Large intestine (tissue), 12 donors: ENCODE measurements at places on chromosomes 12 and 14. TPM values are rescaled to one million over a fixed set of nuclear protein-coding genes. Genes with fewer than 3 reads are reported as not detected.

The KRT71 gene
- 0.04 TPM for polyA plus RNA-seq

The PDZRN4 gene
- 3.2 TPM for polyA plus RNA-seq

The SLC6A13 gene
- 0.28 TPM for polyA plus RNA-seq

The GPR68 gene
- 2.9 TPM for polyA plus RNA-seq

The CLEC2D gene
- 9.9 TPM for polyA plus RNA-seq

The CD27 gene
- 1.6 TPM for polyA plus RNA-seq

The ABHD12B gene
- 0.52 TPM for polyA plus RNA-seq

The TPH2 gene
- 0.04 TPM for polyA plus RNA-seq

- DNase-seq = no peak
These were observed 143.8 kb downstream of the ADGRD1 start for GRCh38 chr12:131097202-131098177.

GRCh38 chr12:125651625-125652024 lies 586.4 kb downstream of the AACS start:
- no peak for DNase-seq

DNA sequence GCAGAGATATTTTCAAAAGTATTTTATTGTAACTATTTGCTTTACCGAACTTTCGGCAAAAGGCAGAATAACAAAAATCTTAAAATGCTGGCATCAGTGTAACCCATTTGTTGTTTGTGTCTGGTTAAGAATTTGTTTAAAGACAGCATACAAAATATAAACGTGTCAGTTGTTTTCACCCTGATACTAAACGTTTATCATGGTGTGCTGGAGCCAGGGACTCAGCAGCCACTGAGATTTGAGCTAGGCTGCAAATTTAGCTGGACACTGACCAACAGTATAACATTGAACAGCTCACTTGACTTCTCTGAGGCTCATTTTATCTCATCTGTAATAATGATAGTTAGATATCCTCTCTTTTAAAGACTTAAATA lies 183.7 kb downstream of the TMTC3 start:
- no peak for DNase-seq

GRCh38 chr12:88035907-88036289 lies 6.7 kb upstream of the C12orf50 start:
- no peak for DNase-seq

GRCh38 chr12:111585690-111586089 lies 13.4 kb downstream of the ATXN2 start:
- DNase-seq = no peak

- peak; percentile 54 for DNase-seq
These were observed 142.3 kb upstream of the TMCC3 start for GRCh38 chr12:94792693-94793092.

DNA sequence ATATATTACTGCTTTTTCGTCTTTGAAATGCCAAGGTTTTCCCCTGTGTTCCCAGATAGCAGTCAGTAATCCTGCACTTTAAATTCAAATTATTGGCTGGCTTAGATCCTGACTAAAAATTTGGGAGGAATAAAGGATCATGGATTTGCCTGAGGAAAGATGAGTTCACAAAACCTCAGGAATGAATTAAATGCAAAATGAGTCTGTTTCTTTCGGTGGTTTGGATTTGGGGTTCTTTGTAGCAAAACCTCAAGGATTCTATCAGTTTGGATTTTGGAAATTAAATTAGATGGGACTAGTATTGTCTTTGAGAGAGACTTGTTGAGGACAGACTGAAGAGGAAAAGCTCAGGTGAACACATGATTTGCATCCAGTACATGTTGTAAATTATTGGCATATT lies 36.1 kb downstream of the PPFIBP1 start:
- DNase-seq = no peak

DNA sequence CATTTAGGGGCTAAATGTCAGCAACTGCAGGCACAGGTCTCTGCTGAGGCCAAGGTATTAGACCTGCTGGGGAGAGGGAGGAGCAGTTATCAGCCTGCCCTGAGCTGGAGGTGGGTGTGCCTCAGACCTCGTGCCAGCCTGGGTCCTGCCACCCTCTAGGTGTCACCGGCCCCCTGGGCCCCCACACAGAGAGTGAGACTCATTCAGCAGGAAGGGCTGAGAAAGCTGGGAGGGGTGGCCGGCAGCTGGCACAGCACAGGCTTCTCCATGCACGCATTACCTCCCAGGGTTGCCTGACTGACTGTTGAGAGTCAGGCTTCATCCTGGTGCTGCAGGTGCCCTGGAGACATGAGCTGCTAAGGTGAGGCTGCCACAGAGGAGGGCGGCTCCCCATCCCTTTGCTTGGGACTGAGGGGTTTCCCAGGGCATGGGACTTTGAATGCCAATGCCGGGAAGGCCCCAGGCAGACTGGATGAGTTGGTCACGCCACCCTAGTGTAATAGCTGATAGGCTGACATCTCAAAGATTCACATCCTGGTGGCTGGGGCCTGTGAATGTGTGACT lies 75.3 kb upstream of the C14orf180 start:
- no peak for DNase-seq

- no peak for DNase-seq
These were observed 160.8 kb upstream of the SFSWAP start for GRCh38 chr12:131550121-131550520.

DNA sequence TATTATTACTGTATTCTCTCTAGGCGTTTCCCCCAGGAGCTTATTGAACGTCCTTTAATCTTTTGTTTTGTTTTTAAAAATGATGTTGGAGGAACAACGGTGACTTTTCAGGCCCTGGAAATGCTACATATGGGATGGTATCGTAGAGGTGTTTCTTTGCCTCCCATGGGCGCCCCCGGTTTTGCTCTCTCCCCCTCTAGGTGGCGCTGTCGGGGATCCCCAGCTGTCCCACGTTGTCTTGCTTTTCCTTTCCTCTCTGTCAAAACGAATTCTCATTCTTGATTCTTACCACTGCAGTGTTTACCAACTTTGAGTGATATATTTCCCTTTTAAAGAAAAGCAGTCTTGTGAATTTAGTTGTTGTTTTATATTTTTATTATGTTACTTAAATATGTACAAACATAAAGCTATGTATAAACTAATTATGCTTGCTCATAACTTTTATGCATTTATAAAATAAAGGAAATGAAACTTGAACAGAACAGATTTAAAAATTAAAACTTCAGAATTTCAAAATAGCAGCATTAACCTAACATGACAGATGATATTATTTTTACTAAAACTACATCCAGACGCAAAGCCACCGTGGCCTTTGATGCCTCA lies 171.9 kb downstream of the RGS6 start:
- no peak for DNase-seq

- no peak for DNase-seq
These were observed 1.5 kb upstream of the GPX2 start for GRCh38 chr14:64944041-64944440.

- DNase-seq = no peak
These were observed 95.5 kb downstream of the SLC6A15 start for GRCh38 chr12:84816916-84817695.

DNA sequence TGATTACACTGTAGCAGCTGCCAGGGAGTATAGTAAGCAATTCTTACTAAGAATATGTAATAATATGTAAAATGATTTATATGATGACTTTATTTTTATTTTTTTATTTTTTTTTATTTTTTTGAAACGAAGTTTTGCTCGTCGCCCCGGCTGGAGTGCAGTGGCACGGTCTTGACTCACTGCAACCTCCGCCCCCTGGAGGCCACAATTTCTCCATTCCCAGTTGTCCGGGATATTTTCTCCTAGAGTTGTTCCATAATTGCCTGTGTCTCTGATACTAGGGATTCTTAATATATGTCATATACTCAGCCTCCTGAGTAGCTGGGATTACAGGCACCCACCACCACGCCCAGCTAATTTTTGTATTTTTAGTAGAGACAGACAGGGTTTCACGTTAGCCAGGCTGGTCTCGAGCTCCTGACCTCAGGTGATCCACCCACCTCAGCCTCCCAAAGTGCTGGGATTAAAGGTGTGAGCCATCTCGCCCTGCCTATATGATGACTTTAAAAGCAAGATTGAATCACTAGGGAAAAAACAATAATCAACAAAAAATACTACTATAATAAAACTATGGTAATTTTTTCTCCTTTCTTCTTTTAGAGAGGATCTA lies 12.2 kb upstream of the ITPR2 start:
- DNase-seq = peak; percentile 31

DNA sequence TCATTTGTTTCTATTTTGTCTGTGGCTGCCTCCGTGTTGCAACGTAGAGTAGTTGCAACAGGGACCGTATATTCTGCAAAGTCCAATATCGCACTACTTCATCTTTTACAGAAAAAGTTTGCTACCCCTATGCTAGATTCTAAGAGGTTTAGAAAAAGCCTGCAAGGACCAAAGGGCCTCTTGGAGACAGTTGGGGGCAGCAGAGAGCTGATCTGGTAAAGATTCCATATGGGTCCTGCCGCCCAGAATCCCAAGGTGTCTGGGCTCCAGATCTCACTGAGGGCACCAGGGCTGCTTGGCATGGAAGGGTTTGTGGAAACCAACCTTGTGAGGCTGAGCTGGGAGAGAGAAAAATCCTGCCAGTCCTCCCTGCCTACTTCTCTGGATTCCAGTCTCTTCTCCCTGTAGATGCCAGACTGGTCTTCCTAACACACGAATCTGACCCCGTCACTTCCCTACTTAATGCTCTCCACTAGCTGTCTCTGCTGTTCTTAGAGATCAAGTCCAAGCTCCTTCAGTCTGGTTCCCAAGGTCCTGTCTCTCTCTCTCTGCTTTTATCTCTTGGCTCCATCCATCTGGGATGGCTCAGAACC lies 74.6 kb downstream of the GLRX5 start:
- no peak for DNase-seq

- no peak for DNase-seq
These were observed 243.7 kb downstream of the AKAP6 start for GRCh38 chr14:32572867-32573150.

DNA sequence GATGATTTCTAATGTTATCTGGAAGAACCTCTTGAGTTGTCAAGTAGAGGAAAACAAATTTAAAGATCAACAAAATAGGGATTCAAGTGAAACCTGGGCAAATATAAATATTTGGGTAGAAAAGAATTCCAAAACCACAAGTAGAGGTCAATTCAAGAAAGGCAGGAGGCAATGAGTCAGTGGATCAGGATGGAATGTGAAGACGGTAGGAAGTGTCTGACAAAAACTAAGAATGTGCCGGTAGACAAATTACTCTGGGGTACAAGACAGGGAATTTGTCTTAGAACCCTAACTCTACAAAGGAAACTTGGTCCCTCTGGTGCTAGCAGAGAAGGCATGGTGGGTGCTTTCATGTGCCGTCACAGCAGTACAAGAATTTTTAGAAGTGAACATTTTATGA lies 13.6 kb downstream of the ABCD2 start:
- DNase-seq = no peak

GRCh38 chr12:45621703-45622102 lies 107.8 kb upstream of the ARID2 start:
- DNase-seq = no peak

GRCh38 chr12:67546746-67547145 lies 101.8 kb upstream of the DYRK2 start:
- peak; percentile 77 for DNase-seq

DNA sequence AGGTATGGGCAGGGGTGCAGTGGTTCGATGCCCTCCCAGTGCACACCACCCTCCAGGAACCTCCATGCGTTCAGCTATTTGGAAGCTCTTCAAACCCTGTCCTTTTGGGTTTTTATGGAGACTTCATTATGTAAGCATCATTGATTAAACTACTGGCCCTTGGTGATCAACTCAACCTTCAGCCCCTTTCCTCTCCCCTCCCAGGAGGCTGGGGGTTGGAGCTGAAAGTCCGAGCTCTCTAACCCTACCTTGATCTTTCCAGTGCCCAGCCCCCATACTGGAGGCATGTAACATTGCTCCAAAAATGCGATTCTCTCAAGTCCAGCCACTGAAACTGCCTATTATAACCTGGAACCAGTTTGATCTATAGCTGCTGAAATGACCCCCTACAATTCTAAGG lies 188.1 kb downstream of the IPO8 start:
- no peak for DNase-seq
